ENCODE measurements at places on chromosomes 3 and 15.

- DNase-seq = no peak
Observed at GRCh38 chr3:195013411-195014361, 257.3 kb downstream of the XXYLT1 start.

GRCh38 chr15:85171736-85172135 lies 190.1 kb downstream of the PDE8A start:
- no peak for DNase-seq

DNA sequence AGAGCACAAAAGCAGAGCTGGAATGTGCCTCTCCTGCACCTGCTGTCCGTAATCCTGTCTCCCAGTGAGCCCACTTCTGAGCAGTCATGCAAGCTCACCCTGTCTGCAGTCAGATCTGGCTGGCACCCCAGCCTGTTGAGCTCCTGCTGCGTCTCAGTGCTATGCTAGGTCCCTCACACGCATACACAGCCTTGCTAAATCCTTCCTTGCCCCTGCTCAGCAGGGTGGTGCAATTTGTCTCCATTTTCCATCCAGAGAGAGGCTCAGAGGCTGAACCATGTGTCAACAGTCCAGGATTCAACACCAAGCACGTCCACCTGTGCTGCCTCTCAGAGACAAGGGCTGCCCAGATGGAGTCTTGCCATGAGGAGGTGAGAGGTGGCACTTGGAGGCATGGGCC lies 11.0 kb downstream of the POMGNT2 start:
- peak; percentile 1 for DNase-seq

DNA sequence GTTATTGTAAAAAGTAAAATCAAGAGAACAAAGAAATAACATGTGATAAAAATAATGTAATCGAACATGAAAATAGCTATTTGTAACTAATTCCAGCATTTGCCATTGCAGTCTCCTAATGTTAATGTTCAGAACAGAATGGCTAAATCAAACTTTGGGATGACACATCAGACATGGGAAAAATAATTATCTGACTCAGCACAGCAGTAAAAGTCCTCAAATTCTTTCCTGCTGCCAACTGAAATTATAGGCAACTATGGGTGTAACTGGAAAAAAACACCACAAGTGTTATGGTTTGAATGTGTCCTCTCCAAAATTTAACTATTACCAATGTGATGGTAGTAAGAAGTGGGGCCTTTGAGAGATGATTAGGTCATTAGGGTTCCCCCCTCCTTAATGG lies 446.7 kb downstream of the C3orf38 start:
- no peak for DNase-seq

DNA sequence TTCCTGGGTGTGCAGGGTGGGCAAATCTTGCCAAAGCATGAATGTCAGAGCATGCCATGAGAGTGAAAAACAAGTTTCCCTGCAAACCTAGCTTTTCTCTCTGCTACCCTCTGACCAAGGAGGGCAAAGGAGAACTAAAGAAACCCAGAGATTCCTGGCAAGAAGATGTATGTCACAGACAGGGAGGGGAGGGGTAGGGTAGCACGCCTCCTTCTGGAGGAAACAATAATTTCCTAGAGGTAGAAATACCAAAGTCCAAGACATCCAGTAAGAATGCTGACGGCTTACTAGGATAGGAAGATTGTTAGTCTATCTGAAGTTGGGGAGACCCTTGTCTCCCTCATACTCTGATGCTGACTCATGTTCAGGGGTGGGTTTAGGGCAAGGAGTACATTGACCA lies 203.9 kb downstream of the NR1D2 start:
- DNase-seq = no peak

DNA sequence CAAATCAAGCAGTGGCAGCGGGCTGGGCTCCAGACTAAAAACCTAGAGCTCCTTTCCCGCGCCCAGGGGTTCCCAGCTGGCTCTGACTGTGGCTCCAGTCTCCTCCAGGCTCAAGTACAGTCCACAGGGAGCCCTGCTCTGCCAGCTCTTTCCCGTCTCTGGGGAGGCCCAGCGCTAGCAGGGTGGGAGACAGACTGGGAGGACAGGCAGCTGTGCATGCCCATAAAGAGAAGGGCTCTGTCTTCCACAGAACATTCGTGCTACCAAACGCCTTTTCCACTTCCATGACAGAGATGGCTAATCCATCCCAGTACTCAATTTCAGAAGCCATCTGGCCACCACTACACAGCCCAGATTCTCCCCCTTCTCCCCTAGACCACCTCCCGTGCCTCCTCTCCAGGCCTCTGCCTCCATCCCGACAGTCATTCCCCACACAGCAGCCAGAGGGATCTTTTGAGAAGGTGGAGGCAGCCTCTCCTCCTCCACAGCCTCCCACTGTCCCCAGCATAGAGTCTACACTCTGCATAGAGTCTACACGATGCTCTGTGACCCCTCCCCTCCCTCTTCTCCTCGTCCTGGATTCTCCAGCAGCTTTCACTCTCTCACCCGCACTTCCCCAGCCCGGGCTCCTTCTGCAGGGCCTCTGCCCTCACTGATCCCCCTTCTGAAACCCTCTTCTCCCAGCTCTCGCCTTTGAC lies 6.8 kb upstream of the DUSP7 start:
- DNase-seq = no peak

- DNase-seq = no peak
Observed at GRCh38 chr3:45332901-45333407, 55.4 kb upstream of the LARS2 start.

- no peak for DNase-seq
Observed at GRCh38 chr3:42042747-42043098, 48.4 kb upstream of the TRAK1 start.

GRCh38 chr3:129552287-129553050 lies 9.5 kb downstream of the H1-8 start:
- no peak for DNase-seq

DNA sequence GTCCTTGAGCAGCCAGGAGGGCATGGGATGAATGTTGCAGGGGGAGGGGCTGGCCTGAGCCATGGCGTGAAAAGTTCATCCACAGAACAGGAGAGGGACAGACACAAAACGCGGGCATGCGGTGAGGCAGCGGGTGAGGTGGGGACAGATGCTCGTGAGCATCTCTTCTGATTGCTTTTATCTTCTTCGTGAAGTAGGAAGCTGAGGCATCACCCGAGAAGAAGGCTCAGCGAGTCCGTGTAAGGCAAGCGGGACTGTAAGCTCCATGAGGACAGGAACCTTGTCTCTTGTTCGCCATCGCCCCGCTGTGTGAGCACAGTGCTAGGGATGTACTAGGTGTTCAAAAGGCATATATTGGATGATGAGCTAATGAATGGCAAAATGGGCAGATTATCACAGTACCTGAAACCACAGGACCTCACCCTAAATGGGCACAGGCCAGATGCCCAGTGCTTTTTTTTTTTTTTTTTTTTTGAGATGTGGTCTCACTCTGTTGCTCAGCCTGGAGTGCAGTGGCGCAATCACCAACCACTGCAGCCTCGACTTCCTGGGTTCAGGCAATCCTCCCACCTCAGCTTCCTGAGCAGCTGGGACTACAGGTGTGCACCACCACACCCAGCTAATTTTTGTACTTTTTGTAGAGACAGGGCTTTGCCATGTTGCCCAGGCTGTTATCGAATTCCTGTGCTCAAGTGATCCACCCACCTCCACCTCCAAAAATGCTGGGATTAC lies 46.8 kb downstream of the CPN2 start:
- DNase-seq = no peak

GRCh38 chr15:54803987-54804386 lies 392.8 kb downstream of the RSL24D1 start:
- no peak for DNase-seq

- no peak for DNase-seq
Observed at GRCh38 chr15:45287390-45287956, 35.4 kb downstream of the SLC28A2 start.

GRCh38 chr15:66080717-66081398 lies 172.7 kb downstream of the MEGF11 start:
- DNase-seq = no peak

DNA sequence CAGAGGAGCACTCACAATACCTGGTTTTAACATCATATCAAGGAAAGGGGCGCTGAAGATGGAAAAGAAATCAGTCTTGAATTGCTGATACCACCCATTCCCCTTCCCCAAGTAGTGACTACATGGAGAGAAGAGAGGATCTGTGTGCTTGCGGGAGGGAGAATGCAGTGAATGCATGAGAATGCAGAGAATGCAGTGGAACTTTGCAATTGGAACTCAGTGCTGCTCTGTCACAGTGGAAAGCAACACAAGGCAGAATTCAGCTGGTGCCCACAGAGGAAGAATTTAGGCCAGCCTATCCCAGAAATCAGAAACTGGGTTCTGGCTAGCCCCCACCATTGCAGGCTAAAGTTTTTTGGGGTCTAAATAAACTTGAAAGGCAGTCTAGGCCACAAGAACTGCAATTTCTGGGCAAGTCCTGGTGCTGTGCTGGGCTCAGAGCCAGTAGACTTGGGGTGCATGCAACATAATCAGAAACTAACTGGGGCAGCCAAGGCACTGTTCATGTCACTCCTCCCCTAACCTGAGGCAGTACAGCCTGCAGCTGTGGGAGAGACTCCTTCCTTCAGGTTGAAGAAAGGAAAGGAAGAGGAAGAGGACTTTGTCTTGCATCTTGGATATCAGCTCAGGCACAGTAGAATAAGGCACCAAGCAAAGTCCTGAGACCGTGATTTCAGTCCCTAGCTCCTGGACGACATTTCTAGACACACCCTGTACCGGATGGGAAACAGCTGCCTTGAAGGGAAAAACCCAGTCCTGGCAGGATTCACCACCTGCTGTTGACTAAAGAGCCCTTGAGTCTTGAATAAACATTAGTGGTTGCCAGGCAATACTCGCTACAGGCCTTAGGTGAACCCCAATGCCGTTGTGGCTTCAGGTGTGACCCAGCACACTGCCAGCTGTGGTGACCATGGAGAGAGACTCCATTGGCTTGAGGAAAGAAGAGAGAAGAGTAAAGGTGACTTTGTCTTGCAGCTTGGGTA lies 329.3 kb downstream of the TBL1XR1 start:
- peak; percentile 72 for DNase-seq

- no peak for DNase-seq
Observed at GRCh38 chr3:32021155-32021554, 39.6 kb downstream of the ZNF860 start.

- no peak for DNase-seq
Observed at GRCh38 chr15:60003243-60004008, 685 bp upstream of the FOXB1 start.

DNA sequence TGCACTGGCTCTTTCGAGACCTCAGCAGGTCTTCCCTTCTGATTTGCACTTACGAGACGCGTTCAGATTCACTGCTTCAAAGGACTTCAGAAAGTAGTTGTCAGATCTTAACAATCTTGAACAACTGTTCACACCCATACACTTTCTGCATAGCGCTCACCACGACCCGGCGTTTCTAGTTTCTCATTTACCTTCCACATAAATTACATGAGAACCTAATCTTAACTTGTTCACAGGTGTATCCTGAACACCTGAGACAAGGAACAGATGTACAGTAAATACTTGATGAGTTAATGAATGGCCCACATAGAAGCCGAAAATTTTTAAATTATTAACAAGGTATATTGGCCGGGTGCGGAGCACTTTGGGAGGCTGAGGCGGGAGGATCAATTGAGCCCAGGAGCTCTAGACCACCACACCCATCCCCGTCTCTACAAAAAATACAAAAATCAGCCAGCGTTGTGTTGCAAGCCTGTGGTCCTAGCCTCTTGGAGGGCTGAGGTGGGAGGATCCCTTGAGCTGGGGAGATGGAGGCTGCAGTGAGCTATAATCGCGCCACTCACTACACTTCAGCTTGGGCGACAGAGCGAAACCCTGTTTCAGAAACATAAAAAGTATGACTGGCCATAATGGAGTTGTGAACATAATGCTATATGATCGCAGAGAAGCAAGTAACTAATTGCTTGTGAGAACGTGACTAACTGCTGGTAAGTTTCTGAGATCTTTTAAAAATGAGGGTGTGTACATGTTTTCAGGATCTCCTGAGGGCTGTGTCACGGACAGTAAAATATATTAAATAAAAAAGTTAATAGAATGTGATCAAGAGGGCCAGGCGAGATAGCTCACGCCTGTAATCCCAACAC lies 984 bp upstream of the SMARCC1 start:
- no peak for DNase-seq

DNA sequence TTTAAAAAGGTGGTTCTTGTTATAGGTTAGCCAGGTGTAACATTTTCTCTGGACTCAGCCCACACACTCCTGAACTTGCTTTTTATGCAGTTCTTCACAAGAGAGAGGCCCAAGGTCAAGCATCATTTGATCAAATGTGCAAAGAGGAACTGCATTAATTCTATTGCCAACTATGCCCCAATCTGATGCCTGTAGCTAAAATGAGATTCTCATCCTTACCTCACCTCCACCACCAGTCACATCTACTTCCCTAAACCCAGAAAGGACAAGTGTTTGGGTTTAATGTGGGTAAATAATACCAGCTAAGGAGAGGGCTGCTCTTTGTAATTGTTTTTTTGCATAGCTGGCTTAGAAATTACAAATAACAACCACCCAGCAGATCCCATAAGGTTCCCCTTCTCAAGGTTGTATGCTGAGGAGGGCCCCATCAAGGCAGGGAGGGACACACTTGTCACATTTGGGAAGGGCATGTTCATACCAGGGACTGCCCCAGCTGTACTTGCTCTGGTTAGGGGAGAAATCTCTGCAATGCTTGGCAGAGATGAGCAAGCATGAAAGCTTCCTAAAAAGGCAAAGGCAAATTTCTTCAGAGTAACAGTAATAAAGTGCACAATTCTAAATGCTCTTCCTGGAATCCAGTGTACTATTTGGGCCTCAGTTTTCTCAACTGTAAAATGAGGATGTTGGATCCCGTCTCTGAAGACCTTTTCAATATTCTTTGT lies 76.2 kb downstream of the TGFBR2 start:
- no peak for DNase-seq

DNA sequence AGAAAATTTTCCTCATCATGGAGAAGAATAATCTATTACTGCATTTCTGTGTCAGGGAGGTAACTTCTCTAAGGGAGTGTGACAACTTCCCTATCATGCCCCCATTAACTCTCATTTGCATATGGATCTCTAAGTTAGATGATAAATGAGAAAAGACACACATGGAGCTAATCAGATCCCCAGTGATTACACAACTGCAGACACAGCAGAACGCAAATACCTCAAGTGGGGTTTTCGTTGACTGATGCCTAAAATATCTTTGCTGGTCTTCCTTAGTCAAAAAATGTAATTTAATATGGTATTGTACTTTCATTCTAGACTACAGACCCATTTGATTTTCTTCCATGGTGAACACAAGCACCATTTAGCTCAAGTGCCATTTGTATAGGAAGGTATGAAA lies 630.5 kb downstream of the TBL1XR1 start:
- no peak for DNase-seq

DNA sequence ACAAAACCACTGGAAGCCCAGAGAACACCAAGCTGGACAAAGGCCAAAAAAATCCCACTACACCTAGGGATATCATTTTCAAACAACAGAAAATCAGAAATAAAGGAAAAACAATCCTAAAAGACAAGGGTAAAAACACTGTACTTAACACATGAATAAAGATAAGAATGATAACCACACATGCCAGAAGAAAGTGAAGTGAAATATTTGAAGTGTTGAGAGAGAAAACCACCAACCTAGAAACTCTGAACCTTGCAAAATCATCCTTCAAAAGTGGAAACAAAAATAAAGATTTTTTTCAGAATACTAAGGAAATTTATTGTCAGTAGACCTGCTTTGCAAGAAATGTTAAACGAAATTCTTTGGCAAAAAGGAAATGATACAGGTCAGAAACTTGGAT lies 45.1 kb downstream of the KPNA1 start:
- no peak for DNase-seq
